ENCODE measurements at places on chromosomes 12 and 14. TPM values are rescaled to one million over a fixed set of nuclear protein-coding genes. Genes with fewer than 3 reads are reported as not detected.

Gene COX6A1
- 87.5 TPM for polyA plus RNA-seq

Gene ADGRD1
- 11.3 TPM for polyA plus RNA-seq

Gene PROX2
- polyA plus RNA-seq = 0.33 TPM

Gene ANKS1B
- 3.7 TPM for polyA plus RNA-seq

Gene MANSC1
- polyA plus RNA-seq = 13.6 TPM

Gene NR2C1
- polyA plus RNA-seq = 26.4 TPM

Gene INHBC
- polyA plus RNA-seq = 0.12 TPM

Gene IL22
- polyA plus RNA-seq = not detected

Gene TUBA1A
- polyA plus RNA-seq = 700 TPM

Gene SENP1
- polyA plus RNA-seq = 14.2 TPM

Gene IL31
- polyA plus RNA-seq = not detected

Gene LETMD1
- polyA plus RNA-seq = 33.1 TPM

Gene EIF2S3B
- polyA plus RNA-seq = 1.2 TPM

Gene LRFN5
- 7.6 TPM for polyA plus RNA-seq

Gene PRB2
- polyA plus RNA-seq = not detected

Gene NOS1
- polyA plus RNA-seq = 0.62 TPM

Gene TESPA1
- polyA plus RNA-seq = 1.3 TPM

Gene DPPA3
- polyA plus RNA-seq = not detected

Gene BCAT1
- 52.5 TPM for polyA plus RNA-seq

Gene HOXC5
- polyA plus RNA-seq = 1.0 TPM

Gene AMIGO2
- polyA plus RNA-seq = 2.1 TPM

Gene ANO2
- polyA plus RNA-seq = 3.5 TPM

Gene CIROP
- not detected for polyA plus RNA-seq

Data from muscle of back (tissue), 13 donors.